ENCODE measurements at places on chromosomes 1 and 21.

GRCh38 chr1:173861731-173862145 is 6.1 kb downstream of the GAS5 start:
- H3K4me3 ChIP-seq: no peak overlapping the region
- peaks cover 58% of the 10 kb centered on the region for H3K36me3 ChIP-seq
- no peaks in the 10 kb centered on the region for H3K27me3 ChIP-seq
- DNase-seq: no peak

- H3K36me3 ChIP-seq: no peaks in the 10 kb centered on the region
- H3K27ac ChIP-seq: peak overlapping the region; percentile 87
These were observed 34.4 kb downstream of the MRPL39 start for GRCh38 chr21:25572861-25573310.

GRCh38 chr1:88566615-88567387 is 117.3 kb upstream of the PKN2 start:
- no peaks in the 10 kb centered on the region for H3K4me1 ChIP-seq
- H3K27me3 ChIP-seq: peaks cover 13% of the 10 kb centered on the region
- H3K4me3 ChIP-seq: no peak overlapping the region

DNA sequence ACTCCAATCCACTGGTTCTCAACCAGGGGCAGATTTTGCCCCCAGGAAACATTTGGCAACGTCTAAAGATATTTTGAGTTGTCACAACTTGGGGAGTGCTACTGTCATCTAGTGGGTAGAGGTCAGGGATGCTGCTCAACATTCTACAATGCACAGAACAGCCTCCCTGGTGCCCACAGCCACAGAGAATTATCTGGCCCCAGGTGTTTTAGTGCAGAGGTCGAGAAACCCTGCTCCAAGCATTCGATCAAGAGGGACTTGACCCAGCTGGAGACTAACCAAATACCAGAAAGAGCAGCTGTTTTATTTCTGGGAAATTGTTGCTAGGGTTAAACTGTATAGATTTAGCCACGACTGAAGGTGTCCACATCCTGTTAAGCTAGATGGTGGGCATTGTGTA is 19.2 kb downstream of the CD247 start:
- no peaks in the 10 kb centered on the region for H3K27me3 ChIP-seq
- peaks cover 73% of the 10 kb centered on the region for H3K36me3 ChIP-seq
- H3K4me1 ChIP-seq: peaks cover 99% of the 10 kb centered on the region

DNA sequence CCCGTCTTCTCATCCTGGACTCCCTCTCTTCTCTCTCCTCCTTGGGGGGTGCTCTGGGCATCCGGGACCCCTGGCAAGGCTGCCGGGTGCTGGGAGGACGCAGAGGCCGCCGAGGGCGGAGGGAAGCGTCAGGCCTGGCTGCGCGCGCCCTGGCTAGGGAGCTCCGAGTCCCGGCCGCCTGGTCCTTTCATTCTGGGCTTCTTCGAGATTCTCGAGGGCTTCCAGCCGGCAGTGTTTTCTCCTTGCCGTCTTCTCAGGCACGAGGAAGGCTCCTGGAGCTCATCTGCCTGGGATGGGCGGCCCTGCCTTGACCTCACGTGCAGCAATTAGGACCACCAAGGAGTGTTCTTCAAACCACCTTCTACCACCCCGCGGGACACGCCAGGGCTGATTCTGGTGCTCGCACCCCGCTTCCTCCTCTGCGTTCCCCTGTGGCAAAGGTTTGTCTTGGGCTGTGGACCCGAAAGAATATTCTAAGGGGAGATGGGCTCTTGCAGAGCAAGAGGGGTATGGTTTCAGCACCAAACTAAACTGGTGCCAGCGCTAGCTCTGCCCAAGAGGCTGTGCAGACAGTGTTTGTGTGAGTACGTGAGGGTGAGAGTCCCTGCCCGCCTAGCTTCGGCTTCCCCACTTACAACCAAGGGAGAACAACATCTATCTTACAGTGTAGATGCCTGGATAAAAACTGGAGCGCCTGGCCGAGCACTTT is 36.5 kb downstream of the PIK3CD start:
- H3K4me3 ChIP-seq: peak overlapping the region; percentile 66
- H3K27ac ChIP-seq: peak overlapping the region; percentile 82
- no peak for DNase-seq
- peaks cover 70% of the 10 kb centered on the region for H3K4me1 ChIP-seq
- H3K27me3 ChIP-seq: no peaks in the 10 kb centered on the region

DNA sequence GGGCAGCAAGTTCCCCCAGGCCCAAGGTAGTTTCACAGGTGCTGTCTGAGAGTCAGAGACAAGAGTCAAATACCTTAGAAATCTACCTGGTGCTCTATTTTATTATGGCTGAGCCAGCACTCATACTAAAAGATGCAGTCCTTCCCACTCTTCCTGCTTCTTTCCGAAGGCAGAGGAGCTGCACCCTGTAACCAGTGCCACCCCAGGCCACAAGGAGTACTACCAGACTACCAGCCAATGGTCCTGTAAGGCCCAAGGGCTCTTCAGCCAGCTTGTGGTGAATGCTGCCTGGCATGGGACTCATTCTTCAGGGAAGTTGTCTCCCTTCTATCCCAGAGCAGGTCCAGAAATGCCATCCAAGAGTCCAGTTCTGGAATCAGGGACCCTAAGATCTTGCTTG is 203.8 kb upstream of the DUSP10 start:
- H3K27ac ChIP-seq: no peak overlapping the region
- no peak for DNase-seq
- H3K4me1 ChIP-seq: no peaks in the 10 kb centered on the region

DNA sequence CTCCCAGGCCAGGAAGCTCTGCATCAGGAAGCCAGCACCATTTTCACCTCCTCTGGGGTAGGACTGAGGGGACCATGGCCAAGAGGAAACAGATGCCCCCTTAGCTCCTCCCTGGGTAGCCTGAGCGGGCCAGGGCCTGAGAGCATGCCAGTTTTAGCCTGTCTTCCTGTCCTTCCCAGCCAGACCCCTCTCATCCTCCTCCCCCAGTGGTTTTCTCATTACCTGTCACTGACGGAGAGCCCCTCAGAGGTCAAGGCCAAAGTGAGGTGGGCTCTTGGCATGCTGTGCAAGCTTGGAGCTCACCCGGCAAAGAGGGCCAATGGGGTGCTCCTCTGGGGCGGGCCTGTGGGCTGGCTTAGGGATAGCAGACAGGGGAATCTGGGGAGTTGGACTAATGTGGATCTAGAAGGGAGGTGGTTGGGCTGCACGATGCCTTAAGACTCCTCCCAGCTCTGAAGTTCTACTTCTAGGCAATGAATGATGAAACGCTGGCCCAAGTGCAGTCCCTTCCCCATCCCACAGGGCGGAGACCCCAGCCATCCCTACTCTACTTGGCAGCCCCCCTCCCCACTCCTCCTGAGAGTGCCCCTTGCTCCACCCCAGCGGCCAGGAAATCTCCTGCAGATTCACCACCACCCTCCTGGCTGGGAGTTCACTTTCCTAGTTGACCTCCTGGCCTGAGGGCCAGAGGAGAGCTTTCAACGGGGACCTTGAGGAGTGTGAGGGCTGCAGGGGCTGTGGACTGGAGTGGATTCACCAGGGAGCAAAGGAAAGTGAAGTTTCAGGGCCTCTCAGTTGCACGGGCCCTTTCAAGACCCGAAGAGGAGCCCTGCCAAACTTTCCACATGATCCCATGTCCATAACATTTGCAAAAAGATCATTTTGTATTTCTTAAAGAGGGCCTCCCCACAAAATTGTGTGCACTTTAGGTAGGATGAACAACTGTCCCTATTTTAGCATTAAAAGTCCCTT is 9.4 kb upstream of the LMNA start:
- no peaks in the 10 kb centered on the region for H3K27me3 ChIP-seq
- peak overlapping the region; percentile 76 for H3K4me3 ChIP-seq

DNA sequence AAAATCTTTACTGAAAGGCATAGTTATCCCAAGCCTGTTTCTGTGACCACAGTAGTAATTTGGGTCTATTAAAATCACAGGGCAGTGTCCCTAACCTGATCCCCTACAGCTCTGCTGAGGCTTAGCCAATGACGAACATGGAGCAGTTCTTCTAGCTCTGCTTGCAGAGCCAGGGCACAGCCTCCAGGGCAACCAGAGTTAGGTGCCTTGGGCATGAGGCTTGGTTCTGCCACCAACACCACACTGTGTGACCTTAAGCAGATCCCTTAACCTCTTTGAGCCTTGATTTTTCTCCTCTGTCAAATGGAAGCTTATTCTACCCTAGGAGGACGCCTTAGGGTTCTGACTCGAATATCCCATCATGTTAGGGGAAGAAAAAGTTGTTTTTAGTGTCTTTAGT is 86.7 kb upstream of the TLR5 start:
- H3K27ac ChIP-seq: peak overlapping the region; percentile 68
- peak; percentile 39 for DNase-seq
- H3K4me1 ChIP-seq: peaks cover 57% of the 10 kb centered on the region
- peak overlapping the region; percentile 26 for H3K4me3 ChIP-seq
- H3K27me3 ChIP-seq: no peaks in the 10 kb centered on the region
- H3K36me3 ChIP-seq: no peaks in the 10 kb centered on the region

DNA sequence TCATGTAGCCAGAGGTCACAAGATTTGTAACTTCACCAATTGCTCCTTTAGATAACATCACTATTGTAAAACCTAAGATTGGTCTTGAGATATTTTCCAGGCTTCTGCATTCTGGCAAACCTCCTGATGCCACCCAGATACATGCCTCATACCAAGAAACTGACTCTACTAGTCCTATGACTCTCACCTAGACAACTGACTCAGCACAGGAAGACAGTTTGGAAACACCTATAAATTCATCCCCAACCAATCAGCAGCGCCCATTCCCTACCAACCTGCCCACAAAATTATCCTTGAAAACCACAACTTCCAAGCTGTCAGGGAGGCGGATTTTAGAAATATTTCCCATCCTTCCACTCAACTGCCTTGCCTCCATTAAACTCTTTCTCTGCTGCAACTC is 2.6 kb downstream of the NME7 start:
- peaks cover 34% of the 10 kb centered on the region for H3K4me1 ChIP-seq
- peaks cover 3% of the 10 kb centered on the region for H3K36me3 ChIP-seq
- no peak for DNase-seq
- no peak overlapping the region for H3K4me3 ChIP-seq
- no peak overlapping the region for H3K27ac ChIP-seq

DNA sequence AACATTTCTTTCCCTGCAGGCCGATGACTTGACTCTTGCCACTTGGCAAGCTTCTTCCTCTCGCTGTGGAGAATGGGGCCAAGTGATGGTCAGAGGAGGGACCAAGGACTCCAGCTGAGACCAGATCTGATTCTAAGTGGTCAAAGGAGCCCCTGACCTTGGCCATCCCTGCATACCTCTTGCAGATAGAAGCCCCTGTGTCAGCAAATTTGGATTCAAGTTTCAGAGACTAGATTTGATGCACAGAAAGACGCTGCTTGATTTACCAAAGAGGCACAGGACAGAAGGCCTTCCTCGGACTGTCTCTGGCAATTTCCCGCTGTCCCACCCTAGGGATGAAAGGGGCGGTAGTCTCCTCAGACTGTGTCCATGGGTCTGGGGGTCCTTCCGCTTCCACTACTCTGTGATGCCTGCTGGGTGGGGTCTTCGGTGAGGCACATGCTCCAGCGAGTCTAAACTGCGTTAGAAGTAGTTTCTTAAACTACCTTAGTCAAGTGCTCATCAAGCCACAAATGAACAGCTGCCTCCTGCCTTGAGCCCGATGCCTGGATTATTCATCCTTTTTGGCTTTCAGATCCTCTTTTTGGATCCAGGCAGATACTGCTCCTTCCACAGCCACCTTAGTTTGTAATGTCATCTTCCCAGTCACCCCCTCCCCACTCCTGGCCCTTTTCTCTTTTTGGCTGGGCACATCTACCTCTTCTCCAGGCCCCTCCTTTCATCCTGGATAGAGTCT is 31.8 kb upstream of the RBM15 start:
- H3K4me3 ChIP-seq: no peak overlapping the region
- DNase-seq: no peak
- no peaks in the 10 kb centered on the region for H3K27me3 ChIP-seq

GRCh38 chr1:237664348-237664747 is 226.4 kb downstream of the ZP4 start:
- no peak overlapping the region for H3K4me3 ChIP-seq
- H3K4me1 ChIP-seq: no peaks in the 10 kb centered on the region
- DNase-seq: no peak
- H3K36me3 ChIP-seq: no peaks in the 10 kb centered on the region

DNA sequence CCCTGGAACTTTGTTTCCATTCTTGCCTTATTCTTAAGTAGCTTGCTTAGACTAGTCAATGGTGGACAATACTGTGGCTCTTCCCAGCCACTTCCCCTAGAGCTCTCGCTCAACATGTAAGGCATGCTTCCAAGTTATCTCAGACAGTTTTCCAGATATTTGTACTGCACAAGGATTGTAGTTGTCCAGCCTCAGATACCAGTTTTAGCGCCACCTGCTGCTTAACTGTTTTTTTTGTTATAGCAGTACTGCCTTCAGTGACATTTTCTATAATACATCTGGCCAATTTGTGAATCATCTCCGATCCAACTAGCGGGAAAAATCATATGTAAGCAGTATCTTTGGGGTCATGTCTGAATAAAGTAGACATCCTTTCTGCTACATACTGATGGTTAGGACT is 346.7 kb upstream of the ADGRL4 start:
- H3K27ac ChIP-seq: no peak overlapping the region
- H3K4me1 ChIP-seq: no peaks in the 10 kb centered on the region
- no peak for DNase-seq
- H3K36me3 ChIP-seq: no peaks in the 10 kb centered on the region
- H3K4me3 ChIP-seq: no peak overlapping the region

- H3K36me3 ChIP-seq: no peaks in the 10 kb centered on the region
- no peak for DNase-seq
- H3K4me3 ChIP-seq: no peak overlapping the region
- no peaks in the 10 kb centered on the region for H3K27me3 ChIP-seq
- no peak overlapping the region for H3K27ac ChIP-seq
- no peaks in the 10 kb centered on the region for H3K4me1 ChIP-seq
These were observed 97.8 kb downstream of the FMN2 start for GRCh38 chr1:240189386-240189989.

DNA sequence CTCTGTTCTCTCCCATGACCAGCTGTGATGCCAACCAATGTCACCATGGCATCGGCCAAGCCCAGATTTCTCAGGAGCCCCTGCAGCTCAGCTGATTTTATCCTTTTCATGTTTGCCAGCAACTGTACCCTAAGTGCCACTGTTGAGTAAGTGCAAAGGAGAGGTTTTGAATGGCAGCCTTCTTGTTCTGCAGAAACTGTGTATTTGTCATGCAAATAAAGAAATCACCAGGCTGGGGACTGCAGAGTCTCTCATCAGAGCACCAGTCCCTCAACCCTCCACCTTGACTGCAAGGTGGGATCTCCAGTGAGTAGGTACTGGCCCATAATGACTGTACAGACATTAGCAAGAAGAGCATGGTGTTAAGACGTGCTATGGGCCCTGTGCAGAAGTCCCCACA is 26.6 kb downstream of the C8B start:
- no peaks in the 10 kb centered on the region for H3K36me3 ChIP-seq
- no peak overlapping the region for H3K27ac ChIP-seq
- H3K27me3 ChIP-seq: no peaks in the 10 kb centered on the region
- no peak overlapping the region for H3K4me3 ChIP-seq
- no peak for DNase-seq
- H3K4me1 ChIP-seq: no peaks in the 10 kb centered on the region

- no peaks in the 10 kb centered on the region for H3K4me1 ChIP-seq
- H3K4me3 ChIP-seq: no peak overlapping the region
- peaks cover 6% of the 10 kb centered on the region for H3K27me3 ChIP-seq
- DNase-seq: no peak
These were observed 390 bp upstream of the NGF start for GRCh38 chr1:115338457-115338820.

- H3K27me3 ChIP-seq: peaks cover 4% of the 10 kb centered on the region
- no peak overlapping the region for H3K4me3 ChIP-seq
- no peak for DNase-seq
- no peak overlapping the region for H3K27ac ChIP-seq
- no peaks in the 10 kb centered on the region for H3K36me3 ChIP-seq
These were observed 1.1 kb upstream of the SLC2A7 start for GRCh38 chr1:9027307-9027706.

Measured in CD4-positive, CD25-positive, alpha-beta regulatory T cell (primary cell).